AML-193 (cell line): ENCODE measurements at places on chromosomes 13 and 19.

GRCh38 chr19:46211201-46211881 is 18.2 kb upstream of the IGFL1 start:
- no peak for DNase-seq

DNA sequence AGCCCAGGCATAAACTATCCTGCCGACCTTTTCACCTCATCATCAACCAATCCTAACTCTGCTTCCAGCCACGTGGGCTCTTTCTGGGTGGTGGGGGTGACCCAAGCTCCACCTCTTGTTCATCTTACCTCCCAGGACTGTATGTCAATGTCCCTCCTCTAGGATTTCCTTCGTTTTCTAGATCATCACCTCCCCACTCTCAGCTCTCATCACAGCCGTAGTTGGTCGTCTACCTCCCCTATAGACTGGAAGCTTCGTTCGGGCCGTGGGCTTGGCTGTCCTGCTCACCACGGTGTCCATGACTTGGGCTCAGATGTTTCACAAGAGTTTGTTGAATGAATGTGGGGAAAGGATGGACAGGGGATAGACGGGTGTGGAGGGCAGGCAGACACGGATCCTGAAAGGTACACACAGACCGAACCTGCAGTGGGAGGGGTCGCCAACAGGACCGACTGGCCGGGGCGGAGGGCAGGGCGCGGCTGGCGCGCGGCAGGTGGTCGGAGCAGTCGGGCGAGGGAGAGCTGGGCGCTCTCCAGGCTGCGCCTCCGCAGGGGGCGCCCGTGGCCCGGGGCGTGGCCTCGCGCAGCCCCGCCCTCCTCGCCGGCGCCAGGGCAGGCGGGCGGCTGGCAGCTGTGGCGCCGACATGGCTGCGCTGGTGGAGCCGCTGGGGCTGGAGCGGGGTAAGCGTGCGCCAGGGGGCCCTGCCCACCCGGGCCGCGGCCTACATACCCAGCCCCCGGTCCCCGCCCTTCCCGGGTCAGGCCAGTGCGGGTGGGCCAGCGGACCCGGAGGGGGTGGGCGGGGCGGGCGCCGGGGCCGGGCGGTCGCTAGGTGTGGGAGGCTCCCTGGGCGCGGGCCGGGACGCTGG is at the start of gene LIN7B:
TSS of gene LIN7B (plus strand) at position 609 of the 868 bp plus-strand sequence. CDS start at position 644, 35 bp downstream.
- DNase-seq = peak; percentile 60

GRCh38 chr19:51703575-51704515 is 10.7 kb downstream of the SPACA6 start:
- peak; percentile 91 for DNase-seq

DNA sequence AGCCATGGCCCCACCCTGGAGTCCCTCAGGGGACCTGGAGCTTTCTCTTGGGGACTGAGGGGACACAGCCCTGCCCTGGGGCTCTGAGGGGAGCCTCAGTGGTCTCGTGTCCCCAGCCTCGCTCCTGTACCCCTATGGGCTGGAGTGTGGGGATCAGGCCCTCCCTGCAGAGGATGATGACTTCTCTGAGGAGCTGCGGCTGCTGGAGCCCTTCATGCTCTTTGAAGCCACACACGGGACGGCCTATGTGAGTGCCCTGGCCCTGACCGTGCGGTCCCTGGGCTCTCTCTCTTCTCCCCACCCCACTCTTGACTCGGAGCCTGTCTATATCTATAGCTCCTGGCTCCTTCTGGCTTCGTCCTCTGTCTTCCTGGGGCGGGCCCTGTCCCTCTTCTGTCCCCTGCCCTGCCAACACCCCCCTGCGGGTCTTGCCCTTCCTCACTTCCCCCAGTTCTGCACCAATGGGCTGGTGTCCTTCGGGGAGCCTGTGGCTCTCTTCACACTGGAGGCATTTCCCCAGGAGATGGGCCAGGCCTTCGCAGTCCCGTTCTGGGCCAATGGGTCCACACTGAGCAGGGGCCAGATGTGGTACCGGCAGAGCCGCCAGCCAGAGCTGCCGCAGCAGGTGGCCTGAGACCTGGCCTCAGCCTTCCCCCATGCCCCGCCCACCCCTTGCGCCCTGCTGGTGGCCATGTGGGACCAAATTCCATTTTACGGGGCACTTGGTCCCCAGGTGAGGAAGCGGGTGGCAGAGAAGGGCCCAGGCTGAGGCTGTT is 33.1 kb downstream of the HPN start:
- DNase-seq = no peak

- no peak for DNase-seq
Observed at GRCh38 chr19:41705393-41706174, 2.8 kb upstream of the CEACAM5 start.

- no peak for DNase-seq
Observed at GRCh38 chr19:39334444-39334976, 1.3 kb downstream of the GMFG start.

DNA sequence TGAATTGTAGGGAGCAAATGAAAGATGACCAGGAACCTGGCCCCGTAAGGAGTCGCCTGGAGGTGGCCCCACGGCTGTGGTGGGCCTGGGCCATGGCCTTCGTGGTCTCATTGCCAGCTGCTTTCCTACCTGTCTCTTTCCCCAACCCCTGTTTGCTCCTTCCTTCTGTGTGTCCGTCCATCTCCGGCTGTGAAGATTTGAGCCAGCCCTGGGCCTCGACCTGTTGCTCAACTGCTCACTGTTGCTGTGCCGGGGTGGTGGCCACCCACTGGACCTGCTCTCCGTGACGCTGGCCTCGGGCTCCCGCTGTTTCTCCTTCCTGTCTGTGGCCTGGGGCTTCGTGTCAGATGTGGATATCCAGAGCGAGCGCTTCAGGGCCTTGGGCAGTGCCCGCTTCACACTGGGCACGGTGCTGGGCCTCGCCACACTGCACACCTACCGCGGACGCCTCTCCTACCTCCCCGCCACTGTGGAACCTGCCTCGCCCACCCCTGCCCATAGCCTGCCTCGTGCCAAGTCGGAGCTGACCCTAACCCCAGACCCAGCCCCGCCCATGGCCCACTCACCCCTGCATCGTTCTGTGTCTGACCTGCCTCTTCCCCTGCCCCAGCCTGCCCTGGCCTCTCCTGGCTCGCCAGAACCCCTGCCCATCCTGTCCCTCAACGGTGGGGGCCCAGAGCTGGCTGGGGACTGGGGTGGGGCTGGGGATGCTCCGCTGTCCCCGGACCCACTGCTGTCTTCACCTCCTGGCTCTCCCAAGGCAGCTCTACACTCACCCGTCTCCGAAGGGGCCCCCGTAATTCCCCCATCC is 8.5 kb downstream of the DBP start:
- DNase-seq = no peak

GRCh38 chr13:105972811-105973590 is 562.5 kb downstream of the EFNB2 start:
- no peak for DNase-seq

DNA sequence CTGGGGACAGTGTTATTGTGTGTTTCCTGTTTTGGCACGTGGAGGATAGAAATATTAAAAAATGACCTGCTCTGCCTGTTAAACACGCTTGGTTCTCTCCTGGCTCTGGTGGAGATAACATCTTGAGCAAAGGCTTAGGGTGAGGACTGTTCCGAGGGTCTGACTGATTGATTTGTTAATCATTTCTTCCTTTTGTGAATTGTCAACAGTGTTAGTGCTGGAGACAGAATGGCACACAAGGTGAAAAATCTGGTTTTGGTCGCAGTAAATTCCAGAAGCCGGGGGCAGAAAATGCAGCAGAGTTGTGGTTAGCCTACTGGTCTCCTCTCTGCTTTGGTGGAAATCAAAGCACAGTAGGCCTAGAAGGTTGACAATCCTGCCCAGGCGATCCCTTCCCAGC is 163.6 kb downstream of the FGF9 start:
- no peak for DNase-seq

GRCh38 chr13:45068036-45069001 is 52.0 kb upstream of the GTF2F2 start:
- DNase-seq = peak; percentile 40

- DNase-seq = no peak
Observed at GRCh38 chr19:10517760-10518443, 655 bp upstream of the S1PR5 start.

DNA sequence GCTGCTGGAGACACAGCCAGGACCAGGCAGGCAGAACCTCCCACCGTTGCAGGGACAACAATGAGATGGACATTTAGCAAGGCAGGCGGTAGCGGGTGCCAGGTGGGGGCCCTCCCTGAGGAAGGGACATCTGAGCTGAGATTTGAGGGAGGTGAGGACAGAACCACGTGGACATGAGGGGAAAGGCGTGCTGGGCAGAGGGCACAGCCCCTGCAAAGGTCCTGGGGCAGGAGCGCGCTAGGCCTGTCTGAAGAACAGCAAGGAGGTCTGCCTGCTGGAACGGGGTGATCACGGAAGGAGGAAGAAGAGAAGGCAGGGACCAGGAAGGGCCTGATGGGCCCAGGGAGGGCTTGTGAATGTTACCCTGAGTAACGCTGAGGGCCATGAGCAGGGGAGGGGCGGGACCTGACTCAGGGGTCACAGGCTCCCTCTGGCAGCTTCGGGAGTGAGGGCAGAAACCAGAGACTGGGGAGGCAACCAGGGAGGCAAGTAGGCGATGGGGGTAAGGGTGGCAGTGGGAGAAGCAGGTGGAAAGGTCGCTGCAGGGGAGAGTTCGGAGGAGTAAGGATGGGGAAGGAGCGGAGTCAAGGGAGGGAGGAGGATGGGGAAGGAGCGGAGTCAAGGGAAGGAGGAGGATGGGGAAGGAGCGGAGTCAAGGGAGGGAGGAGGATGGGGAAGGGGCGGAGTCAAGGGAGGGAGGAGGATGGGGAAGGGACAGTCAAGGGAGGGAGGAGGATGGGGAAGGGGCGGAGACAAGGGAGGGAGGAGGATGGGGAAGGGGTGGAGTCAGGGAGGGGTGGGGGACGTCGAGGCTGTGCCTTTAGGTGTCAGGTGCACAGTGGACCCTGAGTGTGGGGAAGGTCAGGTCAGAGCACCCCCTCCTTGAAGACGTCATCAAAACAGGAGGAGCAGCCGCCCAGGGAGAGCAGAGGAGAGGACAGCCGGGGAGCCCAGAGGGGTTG is 15.7 kb upstream of the B3GNT3 start:
- no peak for DNase-seq

DNA sequence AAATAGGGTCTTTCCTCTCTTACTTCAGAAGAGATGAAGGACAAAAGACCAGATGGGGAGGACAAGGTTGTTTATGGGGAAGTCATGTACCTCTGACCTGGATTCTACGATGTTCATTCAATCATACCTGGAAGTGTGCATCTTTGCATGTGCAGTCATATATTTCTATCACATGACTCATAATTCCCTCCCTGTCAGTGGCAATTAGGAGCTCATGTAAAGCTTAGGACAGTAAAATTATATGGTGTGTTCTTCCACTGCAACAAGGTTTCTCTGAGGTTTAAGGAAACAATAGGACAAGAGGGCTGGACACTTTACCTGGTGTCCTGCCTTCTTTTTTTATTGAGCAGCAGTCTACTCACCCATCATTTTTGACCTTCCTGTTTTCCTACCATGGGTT is 19.8 kb downstream of the CEACAM7 start:
- DNase-seq = no peak

GRCh38 chr13:100423375-100423774 is 165.2 kb downstream of the GGACT start:
- DNase-seq = peak; percentile 78

DNA sequence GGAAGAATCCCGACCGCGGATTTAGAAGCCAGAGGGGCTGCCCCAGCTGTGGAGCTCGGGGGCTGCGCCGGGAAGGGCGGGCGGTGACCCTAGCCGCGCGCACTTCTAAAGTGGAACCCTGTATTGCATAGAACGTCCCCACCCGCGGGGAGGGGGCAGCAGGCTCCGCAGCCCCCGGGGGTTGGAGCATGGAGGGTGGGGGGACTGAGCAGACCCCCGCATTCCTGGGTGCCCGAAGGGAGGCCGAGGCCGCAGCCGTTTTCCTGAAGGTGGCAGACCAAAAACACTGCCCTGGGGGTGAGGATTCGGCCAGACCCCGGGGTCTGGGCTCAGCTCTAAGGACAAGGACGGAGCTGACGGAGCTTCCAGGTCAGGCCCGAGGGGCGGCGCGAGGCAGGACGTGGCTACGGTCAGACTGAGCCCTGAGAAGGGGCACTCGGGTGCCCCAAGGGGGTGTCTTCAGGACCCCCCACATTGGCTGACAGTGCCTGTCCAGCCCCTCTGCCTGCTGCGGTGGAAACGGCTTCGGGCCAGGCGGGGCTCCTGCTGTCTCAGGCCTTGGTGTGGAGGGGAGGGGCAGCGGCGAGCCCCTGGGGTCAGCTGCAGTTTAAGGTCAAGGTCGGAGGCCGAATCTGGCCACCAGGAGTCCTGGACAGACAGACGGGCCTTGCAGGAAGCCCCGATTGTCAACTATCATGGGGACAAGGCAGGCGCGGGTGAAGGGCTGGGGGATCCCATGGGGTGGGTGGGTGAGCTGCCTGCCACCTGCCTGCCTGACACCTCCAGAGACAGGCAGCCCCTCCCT is 12.6 kb downstream of the MKNK2 start:
- DNase-seq = no peak

DNA sequence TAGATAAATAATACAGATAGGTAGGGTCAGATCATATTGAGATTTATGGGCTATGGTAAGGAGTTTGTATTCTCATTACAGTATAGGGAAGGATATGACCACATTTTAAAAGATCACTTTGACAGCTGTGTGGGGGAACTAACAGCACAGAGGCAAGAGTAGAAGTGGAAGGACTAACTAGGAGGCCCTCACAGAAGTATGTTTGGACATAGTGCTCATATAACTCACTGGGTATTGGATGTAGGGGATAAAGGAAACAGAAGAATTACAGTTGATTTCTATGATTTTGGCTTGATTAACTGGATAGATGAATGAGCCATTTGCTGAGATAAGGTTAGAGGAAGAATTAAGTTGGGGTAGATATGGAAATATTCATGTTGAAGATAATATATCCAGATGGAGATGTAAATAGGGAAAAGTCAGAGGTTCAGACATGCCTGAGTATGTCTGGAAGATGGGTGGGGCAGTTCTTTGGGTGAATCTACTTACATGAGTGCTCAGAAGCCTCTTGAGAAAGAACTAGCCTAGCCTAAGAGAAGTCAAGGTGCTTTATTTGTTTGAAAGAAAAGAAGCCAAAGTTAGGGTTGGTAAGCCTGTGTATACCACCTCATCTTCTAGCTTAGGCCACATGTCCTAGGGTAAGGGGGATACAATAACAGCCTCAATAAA is 133.4 kb downstream of the NDFIP2 start:
- DNase-seq = no peak

GRCh38 chr13:23432626-23433025 is 876 bp downstream of the SACS start:
- DNase-seq = no peak

DNA sequence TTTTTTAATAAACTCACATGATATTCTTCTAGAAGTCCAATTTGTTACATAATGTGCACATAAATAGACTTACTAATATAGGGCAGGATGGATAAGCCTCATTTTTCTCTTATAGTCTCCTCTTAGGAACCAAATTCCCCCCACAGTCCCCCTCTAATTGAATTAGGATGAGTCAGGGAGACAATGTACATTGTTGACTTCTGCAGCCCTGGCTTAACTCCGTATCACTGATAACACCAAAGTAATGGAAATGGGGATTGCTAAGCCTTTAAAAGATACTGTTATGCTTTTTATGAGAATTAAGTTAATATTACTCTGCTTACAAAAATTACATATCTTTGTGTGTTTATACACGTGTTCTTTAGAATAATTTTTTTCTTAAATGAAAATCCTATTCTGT is 5.1 kb upstream of the PCDH9 start:
- no peak for DNase-seq
